IPS DF 6.9 (cell line): ENCODE measurements at places on chromosomes 3 and 15.
A peak's percentile ranks its signal among the peaks of the same experiment; 100 is the strongest.

DNA sequence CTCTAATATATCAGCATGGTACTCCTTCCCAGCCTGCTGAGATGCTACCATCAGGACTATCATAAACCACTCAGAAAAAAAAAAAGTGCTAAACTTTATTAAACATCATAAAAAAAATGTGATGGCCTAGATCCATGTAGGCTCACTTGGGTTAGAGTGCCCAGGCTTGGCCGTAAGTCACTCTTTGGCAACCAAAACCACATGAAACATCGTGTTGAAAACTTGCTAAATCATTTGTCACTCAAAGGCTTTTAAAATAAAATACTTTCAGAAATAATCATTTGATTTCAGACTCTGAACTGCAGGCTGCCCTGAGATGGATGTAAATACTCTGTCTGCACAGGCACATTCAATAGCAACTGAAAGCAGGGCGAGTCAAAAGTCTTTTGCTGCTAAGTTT, 78.4 kb upstream of the WNT5A start:
- no peak for DNase-seq

GRCh38 chr3:61922118-61922517, 360.7 kb downstream of the PTPRG start:
- no peak for DNase-seq

DNA sequence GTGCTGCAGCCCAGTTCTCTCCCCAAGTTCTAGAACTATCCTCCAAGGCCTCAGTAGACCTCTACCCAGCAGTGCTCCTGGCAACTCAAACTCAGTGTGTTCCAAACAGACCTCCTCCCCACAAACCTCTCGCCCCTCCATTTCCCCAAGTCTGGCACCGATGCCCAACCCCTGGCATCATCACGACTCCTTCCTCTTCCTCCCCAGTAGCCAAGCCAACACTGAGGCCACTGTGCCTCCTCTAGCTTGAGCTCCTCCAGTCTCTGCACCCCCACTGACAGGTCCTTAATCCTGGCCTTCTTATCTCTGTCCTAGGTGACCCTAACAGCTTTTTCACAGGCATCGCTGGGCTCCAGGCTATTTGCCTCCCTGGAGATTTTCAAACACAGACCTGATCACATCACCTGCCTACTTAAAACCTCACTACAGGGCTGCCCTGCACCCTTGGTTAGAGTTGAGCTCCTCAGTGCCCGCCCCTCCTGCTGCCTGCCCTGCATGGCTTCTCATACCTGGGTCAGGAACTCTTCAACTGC, 6.8 kb downstream of the ARPIN start:
- no peak for DNase-seq

DNA sequence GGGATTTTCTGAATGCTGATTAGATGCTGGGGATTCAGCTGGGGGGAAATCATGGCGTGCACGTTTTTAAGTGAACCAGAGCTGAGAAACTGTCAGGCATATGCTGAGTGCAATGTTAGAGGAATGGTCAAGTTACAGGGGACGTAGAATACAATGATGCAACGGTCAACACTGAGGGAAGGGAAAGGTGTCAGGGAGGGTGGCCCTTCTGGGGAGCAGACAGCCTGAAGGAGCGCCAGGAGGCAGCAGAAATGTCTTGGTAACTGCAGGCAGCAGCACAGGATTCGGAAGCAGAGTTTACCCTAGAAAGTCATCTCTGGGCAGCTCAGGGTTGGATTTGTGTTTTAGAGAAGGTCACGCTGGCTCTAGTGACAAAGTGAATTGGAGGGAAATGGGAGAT, 47.6 kb upstream of the RGMA start:
- DNase-seq: no peak

DNA sequence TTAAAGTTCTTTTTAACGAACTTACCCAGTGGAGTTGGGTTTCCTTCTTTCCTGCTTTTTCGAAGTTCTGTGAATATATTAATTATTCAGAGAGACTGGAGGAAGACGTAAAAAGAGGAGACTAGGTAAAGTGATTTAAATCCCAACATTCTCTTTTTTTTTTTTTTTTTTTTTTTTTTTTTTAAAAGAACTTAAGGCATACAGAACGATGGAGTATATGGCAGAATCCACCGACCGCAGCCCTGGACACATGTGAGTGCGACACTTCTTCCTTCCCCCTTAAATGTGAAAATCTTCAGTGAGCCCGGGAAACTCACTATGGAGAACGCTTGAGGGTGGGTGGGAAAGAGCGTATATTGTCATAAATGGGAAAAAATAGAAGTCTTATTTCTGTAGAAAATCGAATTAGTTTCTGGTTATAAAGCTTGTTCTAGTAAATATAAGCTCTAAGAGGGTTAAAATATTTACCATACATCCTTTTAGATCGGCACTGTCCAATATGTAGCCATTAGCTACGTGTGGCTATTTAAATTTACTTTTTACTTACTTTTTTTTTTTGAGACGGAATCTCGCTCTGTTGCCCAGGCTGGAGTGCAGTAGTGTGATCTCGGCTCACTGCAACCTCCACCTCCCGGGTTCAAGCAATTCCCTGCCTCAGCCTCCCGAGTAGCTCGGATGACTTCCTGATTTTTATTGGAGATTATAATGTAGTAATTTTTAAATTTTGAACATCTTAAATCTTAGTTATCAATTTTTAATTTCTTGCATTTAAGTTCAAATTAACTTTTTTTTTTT, 892 bp downstream of the NMD3 start:
- no peak for DNase-seq

DNA sequence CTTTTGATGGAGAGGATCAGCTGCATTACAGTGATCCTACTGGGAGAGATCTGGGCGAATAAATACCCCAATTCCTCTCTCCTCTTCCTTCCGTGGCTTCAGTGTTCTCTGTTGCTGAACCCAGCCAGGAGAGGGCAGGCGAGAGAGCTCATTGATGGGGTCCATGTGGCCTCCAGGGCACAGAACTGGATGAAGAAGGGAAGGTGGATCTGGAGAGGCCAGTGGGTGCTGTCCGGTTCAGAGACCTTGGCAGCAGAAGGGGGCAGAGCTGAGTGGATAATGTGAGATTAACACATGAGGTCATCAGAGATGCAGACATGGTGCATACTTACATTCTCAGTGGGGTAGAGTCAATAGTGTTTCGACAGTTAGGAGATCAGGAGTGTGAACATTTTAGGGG, 193.6 kb downstream of the CLSTN2 start:
- DNase-seq: peak; percentile 48

DNA sequence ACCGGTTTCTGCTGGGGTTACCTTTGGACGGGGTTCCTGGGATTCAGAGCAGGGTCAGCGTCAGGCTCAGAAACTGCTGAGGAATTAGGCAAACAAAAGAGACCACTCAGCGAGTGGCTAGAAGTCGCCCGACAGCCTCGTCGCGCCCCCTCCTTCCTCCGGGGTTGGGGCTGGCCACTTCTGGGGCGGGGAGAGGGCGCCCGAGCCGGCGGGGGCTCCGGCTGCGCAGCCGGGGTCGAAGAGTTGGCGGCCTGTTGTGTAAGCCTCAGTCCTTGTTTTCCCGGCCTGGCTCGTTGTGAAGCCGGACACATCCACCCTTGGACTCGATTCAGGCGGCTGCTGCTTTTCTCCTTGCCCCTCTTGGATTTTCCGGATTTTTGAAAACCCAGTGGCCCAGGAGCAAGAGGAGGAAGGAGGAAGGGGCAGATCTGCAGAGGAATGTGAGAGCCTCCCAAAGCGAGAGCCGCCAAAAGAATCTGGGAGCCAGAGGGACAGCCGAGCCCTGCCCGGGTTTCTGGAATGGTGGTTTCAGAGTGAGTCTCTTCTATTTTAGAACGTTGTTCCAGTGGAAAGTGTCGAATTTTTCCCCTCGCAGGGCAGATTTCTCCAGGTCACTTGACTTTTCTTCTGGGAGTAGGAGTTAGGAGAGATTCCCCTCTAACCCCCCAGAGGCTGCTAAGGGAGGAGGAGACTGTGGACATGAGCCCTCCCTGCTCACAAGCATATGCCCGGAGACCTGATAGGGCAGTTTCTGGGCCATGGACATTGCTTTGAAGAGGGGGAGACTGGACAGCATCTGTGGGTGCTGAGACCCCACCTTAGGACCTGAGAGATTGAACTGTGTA, 666 bp downstream of the SNX33 start:
- DNase-seq: no peak

- no peak for DNase-seq
Measured at GRCh38 chr3:192409201-192409837, 318.0 kb downstream of the FGF12 start.

DNA sequence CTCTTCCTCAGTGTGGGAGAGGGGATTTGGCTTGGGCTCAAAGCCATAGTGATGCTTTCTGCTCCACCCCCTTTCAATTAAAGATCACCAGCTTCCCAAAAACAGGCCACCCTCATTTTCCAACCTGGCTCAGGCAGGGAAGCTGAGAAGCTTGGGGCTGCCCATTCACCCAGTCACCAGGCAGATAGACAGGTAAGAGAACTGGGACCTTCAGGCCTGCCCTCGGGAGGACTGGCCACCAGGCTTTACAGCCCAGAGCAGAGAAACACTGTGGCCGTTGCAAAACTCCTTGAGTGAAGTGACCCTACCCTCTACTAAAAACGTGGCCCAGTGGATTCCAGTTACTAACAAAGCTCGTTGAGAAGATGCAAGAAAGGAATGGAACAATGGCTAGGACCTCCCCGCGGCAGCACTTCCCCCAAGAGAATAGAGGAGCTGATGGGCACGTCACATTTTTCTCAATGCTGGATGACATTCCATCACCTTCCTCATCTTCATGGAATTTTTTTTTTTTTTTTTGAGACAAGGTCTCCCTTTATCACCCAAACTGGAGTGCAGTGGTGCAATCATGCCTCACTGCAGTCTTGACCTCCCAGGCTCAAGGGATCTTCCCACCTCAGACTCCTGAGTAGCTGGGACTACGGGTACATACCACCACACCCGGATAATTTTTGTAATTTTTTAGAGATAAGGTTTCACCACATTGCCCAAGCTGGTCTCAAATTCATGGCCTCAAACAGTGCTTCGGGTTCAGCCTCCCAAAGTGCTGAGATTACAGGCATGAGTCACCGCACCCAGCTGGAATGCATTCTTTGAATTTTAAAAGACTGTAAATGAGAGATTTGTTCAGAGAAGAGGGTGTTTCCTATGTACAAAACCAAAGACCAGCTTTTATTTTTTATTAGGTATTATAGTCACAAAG, 37.9 kb downstream of the LIPC start:
- DNase-seq: no peak

DNA sequence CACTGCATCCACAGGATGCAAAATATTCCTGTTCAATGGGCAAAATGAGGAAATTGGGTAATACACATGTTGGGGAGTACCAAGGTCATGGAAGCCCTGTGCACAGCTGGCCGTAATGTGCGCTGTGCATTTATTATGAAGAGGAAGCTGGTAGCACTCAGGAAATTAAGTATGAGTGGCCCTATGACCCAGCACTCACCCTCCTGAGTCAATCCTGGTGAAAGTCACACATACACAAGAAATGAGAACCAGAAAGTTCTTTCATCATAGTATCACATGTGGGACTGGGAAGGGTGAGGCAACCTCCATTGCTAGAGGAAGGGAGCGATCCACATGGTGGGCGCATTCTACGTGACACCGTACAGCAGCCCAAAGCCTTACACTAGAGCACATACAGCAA, 11.4 kb upstream of the PRR20G start:
- no peak for DNase-seq

DNA sequence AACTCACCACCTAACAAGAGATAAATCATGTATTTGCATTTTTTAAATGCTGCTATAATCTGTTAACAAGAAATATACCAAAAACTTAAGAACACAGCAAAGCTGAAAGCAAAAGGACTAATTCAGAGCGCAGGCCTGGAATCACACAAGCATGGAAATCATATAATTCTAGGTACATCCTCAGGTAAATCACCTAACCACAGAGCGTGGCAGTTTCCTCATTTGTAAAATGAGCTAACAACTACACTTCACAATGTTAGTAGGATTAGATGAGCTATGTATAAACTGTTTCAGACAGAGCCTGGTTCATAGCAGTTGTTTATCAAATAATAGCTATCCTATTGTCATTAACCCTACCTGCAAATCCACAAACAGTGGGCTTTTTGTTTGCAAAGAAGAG, 146.4 kb downstream of the ERC2 start:
- no peak for DNase-seq

DNA sequence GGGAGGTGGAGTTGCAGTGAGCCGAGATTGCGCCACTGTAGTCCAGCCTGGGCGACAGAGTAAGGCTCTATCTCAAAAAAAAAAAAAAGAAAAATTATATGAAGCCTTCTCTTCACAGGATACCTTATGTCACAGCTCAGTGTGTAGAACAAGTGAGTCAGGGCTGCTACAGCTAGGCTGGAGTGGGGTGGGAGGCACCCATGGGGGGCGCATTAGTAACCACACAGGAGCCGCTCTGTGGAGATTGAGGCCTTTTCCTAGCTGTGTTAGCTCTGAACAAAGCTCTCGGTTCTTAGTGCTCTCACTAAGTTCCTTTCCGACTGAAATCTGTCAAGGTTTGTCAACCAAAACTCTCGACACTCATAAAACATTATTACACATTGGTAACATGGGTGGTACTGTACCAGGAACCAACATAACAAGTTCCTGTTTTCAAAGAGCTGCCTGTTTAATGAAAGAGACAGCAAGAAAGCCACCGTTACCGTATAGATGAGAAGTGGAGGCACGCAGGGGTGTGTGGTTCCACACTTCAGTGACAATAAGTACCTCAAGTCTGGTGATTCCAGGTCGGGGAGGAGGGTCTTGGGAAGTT, 4.5 kb downstream of the LRRC31 start:
- no peak for DNase-seq
